Amniotic epithelial cell (primary cell): ENCODE measurements at places on chromosomes 5 and 9.

DNA sequence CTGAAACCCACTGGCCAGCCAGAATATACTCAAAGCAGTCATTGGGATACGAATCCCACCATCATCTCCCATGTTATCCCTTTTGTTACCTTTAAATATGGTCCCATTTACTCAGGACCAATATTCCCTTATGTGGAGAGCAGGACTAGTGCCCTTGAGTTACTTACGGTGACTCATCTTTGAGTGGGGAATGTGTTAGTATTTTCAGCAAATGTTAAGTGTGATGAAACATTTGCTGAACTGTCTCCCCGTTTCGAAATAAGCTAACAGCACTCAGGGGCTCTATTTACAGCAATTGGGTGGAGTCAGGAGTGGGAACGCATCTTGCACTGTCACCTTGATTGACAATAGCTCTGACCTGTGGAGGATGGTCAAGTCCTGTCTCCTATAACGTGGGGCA, 67.4 kb downstream of the CTSL start:
- DNase-seq = peak; percentile 97

DNA sequence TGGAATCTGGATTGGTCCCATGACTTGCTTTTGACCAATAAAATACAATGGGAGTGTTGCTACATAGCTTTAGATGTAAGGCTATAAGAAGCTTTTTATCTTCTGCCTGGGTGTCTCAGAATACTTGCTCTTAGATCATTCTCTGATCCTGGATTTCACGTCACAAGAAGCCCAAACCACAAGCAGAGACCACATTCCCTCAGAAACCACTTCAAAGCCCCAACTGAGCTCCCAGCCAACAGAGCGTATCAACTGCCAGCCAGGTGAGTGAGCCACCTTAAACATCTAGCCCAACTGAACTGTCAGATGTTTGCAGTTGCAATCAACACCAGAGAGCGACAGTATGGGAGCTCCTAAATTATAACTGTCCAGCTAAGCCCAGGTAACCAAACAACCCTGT, 687.1 kb downstream of the TLE1 start:
- peak; percentile 46 for DNase-seq

DNA sequence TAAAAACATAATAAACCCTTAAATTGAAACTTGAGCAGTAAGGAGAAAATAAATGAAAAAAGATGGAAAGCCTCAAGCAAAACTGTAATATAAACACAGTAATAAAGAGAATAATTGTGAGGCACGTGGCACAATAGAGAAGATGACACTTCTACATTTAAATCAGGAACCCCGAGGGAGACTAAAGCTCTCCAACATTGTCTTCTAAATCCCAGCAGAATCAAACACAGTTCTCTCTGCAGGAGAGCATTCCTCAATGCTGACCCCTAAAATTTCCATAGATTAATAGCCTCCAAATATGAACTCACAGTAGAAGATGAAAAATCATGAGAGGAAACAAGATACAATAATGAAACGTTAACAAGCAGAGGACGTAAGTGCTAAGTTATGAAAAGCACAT, 721.2 kb upstream of the COX7C start:
- DNase-seq = no peak

GRCh38 chr9:88586452-88586851, 51.5 kb downstream of the NXNL2 start:
- DNase-seq = no peak

- no peak for DNase-seq
Measured at GRCh38 chr9:75269197-75269596, 180.9 kb downstream of the OSTF1 start.

GRCh38 chr9:109918339-109919163, 138.6 kb downstream of the PALM2AKAP2 start:
- DNase-seq = no peak

DNA sequence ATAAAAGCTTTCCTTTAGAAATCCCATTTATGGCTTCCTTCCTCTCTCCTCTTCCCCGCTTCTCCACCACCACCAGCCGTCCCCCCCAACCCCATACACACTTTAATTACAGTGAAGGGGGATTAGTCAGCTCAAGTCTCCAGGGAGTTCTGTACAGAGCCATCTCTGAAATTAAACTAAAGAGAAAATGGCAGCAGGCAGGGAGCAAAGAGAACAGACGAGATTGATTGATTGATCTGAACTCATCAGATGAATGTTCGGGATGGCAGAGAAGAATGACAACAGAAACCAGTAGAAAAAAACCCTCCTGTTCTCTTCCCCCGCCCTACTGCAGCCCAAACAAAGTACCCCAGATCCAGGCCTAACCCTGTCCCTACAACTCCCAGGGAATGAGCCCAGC, 241.7 kb upstream of the PANK3 start:
- no peak for DNase-seq

DNA sequence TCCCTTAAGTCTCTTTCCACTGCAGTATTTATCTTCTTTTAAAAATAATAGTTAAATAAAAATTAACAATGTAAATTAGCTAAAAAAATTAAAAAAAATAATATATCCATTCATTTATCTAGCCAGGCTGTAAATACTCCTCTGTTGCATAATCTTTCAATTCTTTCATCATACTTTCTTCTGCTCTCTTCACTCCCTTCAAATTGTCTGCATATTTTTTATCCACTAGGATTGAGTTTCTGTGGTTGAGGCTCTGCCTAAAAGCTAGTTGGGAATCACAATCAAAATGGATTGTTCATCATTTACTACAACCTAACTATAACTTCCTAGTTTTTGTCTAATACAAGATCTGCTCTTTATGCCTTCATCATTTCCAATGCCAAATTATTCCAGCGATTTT, 182.2 kb downstream of the PDE4D start:
- DNase-seq = peak; percentile 80

DNA sequence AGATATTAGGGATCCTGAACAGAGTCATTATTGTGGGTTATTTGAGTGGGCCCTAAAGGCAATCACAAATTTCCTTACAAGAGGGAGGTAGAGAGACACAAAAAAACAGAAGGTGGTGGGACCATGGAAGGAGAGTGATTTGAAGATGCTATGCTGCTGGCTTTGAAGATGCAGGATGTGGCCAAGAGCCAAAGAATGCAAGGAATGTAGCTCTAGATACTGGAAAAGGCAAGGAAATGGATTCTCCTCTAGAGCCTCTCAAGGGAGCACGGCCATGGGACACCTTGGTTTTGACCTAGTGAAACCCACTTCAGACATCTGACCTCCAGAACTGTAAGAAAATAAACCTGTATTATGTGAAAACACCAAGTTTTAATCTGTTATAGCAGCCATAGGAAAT, 53.8 kb downstream of the TTC39B start:
- DNase-seq = peak; percentile 46

DNA sequence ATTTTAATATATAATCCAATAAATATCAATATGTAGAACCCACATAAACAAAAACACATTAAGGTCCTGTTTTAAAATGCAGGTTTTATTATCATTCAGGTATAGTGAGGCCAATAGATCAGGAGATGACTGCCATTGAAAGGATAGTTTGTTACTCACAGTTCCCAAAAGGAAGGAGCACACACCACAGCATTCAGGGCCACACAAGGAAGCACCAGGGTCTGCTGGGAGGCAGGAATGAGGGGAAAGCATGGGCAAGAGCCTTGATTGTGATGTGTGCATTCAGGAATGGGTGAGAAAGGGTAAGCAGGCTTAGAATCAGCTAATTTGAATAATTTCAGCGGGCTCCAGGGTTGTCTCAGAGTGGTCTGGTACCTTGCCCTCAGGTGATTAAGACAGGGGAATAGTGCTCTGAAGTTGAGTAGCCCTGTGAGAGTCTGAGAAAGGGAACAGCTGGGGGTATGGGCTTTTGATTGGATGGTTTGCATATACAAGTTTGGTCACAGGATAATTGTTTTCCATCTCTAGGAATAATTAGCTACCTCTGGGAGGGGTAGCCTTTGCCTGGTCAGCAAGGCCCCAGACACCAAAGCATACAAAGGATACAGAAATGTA, 19.8 kb upstream of the OTULIN start:
- no peak for DNase-seq

- no peak for DNase-seq
Measured at GRCh38 chr9:22170990-22171670, 162.0 kb upstream of the CDKN2B start.

DNA sequence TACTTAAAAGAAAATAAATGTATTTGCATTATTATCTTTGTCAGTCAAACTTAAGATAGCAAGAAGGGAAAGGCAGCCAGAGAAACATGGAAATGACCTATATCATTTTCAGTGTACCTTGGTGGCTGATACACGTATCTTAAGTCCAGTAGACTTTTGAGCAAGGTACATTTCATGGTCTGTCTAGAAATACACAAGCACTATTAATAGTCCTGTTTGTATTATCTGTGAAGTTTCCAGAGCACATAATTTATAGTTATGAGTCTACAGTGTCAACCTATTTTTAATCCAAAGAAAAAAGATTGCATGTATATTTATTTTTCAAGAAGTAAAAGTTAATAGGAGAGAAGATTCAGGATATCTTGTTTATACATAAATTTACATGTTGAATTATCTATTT, 95.7 kb downstream of the IZUMO3 start:
- no peak for DNase-seq

- no peak for DNase-seq
Measured at GRCh38 chr9:81683238-81683637, 6.1 kb downstream of the TLE1 start.
